ENCODE measurements at places on chromosomes 11 and 22.
A peak's percentile ranks its signal among the peaks of the same experiment; 100 is the strongest.

DNA sequence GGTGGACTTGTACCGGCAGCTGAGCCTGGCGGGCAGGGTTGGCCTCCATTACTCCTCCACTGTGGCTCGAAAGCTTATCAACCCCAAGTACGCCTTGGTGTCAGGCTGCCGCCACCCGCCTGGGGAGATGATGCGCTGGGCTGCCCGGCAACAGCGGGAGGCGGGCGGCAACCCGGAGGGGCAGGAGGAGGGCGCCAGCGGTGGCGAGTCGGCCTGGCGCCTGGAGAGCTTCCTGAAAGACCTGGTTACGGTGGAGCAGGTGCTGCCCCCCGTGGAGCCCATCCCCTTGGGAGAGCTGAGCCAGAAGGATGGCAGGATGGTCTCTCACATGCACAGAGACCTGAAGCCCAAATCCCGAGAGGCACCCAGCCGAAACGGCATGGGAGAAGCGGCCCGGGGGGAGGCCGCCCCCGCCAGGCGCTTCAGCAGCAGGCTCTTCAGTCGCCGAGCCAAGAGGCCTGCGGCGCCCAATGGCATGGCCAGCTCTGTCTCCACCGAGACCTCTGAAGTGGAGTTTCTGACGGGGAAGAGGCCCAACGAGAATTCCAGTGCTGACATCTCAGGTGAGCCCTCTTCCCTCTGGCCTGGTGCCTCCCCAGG, 26.7 kb downstream of the FAM83F start:
- no peak for DNase-seq

DNA sequence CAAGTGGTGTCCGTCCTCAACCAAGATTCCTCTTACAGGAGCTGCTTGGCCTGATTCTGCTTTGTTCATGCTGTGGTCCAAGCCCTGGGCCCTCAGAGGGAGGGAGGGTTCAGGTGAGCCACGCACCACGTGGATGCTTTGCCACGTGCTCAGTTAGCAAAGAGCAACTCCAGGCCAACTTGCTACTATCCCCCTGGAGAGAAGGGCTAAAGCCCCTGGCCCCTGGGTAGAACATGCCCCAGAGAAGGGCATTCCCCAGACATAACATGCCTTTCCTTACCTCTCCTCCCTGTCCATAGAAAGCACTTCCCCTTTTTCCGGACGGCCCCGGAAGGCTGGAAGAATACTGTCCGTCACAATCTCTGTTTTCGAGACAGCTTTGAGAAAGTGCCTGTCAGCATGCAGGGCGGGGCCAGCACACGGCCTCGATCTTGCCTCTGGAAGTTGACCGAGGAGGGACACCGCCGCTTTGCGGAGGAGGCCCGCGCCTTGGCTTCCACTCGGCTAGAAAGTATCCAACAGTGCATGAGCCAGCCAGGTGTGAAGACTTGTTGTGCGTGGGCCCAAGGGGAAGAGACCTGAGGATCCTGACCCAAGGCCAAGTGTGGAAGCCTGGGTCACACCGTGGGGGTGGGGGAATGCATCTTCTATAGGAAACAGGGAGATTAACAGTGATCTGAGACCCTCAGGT, 8.8 kb downstream of the FOXR1 start:
- no peak for DNase-seq

DNA sequence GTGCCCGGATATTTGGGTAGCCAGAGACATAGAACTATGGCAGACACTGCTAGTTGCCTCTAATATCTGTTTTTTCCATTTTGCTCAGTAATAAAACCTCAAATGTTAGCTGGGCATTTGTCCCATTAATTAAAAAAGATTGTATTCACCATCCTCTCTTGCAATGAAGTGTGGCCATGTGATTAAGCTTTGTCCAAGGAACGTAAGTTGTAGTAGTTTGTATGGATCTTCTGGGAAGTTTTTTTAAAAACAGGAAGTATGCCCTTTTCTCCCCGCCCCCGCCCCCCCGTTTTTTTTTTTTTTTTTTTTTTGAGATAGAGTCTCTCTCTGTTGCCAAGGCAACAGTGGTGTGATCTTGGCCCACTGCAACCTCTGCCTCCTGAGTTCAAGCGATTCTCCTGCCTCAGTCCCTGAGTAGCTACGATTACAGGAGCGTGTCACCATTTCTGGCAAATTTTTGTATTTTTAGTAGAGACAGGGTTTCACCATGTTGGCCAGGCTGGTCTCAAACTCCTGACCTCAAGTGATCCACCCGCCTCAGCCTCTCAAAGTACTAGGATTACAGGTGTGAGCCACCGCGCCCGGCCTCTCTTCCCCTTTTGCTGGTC, 1.7 kb upstream of the TMEM135 start:
- DNase-seq = no peak

GRCh38 chr11:66083767-66084166, 13.7 kb downstream of the PACS1 start:
- no peak for DNase-seq

DNA sequence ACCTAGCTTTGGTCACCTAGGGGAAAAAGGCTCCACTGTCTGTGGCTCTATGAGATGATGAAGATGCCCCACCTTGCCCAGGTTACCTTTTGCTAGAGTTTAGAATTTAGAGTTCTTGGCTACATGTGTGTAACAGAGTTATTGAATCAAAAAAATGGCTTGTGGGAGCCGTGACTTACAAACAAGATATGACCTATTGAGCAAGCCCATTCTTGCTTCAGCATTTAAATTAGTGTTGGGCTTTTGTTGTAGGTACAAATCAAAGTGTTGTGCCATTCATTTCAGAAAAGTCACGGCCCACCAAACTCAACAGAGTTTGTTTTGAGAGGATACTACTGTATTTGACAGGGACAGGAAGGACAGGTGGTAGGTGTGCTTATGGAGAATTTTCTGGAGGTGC, 768.8 kb downstream of the NTM start:
- no peak for DNase-seq

DNA sequence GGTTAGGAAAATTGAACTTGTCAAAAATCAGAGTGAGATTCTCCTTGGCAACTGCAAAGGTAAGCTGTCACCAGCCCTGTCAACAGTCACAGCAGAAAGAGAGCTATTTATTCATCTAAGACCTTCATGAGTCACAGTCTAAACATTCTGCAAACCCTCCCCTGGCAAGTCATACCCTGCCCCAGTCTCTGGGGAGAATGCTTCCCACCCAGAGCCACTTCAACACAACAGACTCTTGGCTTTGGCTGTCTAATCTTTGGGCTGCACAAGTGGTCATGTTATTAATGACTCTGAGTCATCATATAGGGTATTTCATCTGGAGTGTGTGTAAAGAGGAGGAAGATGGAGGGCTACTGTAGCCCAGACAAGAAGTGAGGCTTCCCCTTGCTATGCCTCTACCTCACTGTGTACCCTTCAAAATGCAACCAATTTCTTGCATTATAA, 153.4 kb downstream of the CCDC34 start:
- no peak for DNase-seq

DNA sequence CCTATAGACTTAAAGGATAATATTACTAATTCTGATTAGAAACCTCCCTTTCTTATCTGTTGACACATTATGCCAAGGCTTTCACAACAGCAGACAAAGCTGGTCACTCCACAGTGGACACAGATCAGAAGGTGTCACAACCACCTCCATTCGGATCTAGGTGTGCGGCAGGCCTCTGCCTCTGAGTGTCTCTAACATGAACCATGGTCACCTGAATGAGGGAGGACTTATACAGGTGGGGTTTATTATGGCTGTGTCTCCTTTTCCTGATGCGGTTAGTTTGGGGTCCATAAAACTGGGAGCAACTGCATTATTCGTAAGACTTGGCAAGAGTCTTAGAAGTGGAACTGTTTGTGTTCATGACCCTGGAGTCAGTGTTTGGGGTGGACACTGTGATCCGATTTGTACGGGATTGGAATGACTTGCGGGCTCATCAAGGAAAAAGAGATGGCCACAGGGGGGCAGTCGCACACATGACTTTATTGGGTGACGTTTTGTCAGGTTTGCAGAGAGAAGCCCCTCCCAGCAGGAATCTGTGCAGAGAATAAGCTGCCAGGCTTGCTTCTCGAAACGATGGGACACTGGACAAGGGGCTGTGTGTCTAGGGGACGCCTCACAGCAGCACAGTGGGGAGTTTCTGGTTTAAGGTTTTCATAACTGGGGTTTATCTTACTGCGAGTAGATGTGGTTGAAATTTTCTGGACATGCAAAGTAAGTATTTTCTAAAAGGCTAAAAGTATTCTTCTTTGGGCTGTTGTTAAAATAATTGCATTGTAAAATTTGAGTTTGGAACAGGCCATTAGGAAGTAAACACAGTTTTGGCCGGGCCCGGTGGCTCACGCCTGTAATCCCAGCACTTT, 90.6 kb downstream of the GAB4 start:
- peak; percentile 75 for DNase-seq

DNA sequence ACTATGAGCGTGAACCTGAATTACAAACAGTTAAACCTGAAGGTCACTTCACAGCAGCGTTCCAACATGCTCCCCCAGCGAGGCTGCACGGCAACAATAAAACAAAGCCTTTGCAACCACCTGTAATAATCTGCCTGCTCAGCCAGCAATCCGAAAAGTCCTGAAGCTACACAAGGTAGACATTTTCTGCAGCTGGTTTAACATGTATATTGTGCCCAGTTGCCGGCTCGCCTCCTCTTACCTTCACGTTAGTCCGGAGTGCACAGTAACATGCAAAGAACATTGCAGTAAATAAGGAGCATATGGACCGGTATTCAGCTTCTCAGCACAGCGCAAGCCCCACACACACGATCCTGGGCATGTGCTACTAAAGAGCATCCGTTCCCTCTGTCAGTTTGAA, 704.3 kb downstream of the DLG2 start:
- no peak for DNase-seq

DNA sequence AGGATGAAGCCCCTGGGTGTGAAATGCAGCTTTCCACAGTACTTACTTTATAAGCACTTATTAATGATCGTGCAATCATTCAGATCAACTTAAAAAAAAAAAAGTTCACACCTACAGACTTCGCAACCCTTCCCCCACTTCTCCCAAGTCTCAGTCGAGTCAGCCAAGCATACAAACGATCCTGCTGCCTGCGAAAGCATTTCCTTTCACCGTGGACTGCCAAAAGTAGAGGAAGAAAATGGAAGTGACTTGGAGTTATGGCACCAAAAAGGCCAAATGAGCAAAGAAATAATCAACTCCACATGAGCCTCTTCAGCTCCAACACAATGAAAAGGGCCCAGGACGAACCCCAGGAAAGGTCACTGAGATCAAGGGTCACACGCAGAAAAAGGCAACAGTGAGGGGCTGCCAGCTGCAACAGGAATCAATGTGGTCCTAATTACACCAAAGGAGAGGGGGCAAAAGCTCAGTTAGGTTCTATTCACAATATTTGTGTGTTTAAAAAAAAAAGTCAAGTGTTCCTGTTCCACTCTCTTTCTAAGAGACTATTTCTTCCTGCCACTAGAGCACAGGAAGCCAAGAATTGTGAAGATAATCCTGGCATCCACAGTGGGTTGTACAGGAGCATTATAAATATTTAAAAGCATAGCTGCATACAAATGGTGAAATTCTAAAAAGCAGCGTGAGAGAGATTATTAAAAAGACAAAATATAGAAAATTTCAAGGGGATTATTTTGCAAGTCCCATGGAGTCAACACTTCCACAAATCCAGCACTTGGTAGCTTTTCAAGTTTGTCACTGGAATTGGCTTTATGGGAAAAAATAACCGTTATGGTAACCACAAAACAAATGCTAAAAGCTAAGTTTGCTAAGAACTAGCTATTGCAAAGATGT, 28.4 kb downstream of the CDON start:
- DNase-seq = no peak

GRCh38 chr11:10452211-10452767, 2.8 kb upstream of the AMPD3 start:
- no peak for DNase-seq

DNA sequence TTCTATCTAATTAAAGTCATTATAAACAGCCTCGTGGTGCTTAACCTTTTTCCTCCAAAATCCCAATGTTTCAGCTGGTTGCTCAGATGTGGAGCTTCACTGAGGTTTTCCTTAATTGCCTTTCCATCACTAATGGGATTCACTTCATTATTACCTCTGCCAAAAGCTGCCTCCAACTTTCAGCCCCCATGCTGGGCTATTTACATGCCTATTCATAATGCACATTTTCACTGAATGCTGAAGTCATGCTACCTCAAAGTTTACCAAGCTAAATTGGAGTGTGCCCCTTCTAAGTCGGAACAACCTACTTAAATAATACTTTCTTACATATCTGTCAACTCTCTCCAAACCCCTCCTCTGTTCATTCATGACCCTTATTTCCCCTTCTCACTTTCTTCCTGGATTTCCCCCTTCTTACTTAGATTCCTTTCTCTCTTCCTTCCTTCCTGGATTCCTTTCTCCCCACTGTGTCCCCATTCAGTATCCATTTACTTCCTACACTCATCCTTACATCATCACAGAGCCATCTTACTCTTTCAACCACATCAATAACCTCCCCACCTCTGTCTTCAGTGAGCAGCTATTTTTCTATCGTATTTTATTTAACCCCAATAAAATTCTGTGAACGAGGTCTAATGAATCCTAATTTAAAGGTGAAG, 887.3 kb upstream of the TENM4 start:
- no peak for DNase-seq

DNA sequence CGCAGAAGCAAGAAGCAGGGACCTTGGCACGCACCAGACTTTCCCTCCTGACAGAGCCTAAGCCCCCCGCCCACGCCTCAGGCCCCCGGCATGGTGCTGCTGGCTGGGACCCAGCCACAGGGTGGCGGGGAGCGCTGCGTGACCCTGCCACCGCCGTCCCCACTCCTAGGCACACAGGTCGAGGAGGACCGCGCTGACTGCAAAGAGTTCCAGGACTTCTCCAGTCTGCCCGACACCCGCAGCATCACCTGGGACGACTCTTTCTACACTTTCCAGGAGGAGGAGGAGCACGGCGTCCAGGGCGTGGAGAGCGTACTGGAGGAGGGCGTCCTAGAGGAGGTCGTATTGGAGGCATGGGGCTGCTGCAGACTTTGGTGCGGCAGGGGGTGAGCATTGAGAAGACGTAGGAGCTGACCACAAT, 103.7 kb downstream of the TRIM51G start:
- no peak for DNase-seq

GRCh38 chr22:40121461-40121860, 56.3 kb upstream of the TNRC6B start:
- DNase-seq = no peak

DNA sequence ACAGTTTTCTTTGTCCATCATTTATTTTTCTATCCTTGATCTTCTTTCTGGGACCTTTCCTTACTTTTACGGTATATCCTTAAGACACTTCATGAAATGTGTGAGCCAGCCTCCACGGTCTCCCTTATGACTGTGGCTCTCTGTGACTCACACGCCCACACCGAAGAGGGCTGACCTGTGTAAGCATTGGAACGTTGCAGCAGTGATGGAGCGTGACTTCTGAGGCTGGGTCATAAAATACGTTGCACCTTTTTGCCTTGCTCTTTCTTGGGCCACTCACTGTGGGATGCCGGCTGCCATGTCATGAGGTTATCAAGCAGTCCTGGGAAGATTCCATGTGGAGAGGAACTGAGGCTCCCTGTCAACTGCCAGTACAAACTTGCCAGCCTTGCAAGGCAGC, 96.3 kb upstream of the RAB1B start:
- no peak for DNase-seq

DNA sequence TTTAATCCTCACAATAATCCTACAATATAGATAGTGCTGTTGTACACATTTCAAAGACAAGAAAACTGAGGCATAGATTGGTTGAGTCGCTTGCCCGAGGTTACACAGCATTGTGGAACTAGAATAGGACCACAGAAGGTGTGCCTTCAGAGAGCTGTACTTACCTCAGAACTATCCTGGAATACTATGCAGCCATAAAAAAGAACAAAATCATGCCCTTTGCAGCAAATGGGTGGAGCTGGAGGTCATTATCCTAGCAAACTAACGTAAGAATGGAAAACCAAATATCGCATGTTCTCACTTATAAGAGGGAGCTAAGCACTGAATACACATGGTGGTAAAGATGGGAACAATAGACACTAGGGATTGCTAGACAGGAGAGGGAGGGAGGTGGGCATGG, 15.7 kb upstream of the NAV2 start:
- DNase-seq = no peak
